ENCODE measurements at places on chromosomes 6 and 20.
A peak's percentile ranks its signal among the peaks of the same experiment; 100 is the strongest.

DNA sequence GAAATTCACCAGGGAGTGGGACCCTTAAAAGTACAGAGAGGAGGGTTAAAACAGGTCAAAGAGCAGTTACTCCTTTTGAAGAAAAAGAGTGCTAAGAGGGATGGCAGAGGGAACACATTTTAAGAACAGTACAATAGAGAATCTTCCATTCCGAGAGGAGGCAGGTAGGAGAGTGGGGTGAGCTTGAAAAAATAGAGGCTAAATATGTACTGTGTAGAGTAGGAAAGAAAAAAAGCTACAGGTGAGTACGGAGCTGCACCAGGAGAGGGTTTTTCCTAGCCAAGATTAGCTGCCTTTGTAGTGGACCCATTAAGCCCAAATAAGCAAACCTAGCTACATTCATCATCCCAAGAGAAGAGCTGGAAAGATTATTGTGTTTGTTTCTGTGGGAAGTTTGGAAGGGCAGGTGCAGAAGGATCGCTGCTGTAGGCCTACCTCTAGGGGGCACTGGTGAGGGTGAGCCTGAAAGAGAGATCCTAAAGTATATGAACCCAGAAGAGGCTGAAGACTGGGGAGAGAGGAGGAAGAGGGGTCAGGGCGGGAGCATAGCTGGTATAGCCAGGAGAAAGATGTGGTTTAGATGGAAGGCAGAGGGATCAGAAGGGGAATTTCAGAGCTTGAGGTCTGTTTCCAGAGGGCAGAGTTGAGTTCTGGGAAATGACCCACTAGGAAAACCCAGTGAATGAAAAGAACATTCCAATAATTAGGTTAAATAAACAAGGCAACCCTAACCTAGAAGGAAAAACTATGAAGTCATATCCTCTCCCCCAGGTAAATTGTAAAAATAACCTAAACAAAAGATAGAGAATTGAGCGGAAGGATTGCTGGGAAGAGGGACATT is 50.2 kb upstream of the HINT3 start:
- DNase-seq = peak; percentile 20

DNA sequence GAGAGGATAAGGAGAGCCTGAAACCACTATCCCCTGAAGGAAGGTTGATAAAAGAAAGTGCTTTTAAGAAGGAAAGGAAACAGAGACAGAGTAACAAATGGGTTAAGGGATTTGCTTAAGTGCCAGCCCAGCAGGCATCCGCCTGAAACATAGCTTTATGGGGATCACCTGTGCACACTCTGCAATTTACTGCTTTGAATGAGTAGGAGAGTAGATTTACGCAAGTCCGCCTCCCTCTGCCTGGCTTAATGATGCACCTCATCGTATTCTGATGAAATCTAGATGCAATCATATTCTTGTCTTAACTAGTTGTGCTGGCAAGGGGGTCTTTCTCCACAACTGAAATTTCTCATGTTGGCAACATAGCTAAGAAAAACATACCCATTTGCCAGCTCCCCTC is 101.1 kb upstream of the ID4 start:
- DNase-seq = no peak

DNA sequence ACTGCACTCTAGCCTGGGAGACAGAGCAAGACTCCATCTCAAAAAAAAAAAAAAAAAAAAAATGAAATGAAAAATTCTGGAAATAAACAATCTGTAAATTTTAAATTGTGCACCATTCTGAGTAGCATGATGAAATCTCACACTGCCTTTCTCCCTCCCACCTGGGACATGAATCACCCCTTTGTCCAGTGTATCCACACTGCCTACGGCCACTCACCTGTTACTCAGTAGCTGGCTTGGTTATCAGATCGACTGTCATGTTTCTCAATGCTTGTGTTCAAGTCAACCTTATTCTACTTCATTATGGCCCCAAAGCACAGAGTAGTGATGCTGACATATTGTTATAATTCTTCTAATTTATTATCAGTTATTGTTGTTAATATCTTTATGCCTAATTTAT is 58.7 kb upstream of the MTHFD1L start:
- no peak for DNase-seq

- no peak for DNase-seq
These were observed 94.6 kb downstream of the ADGB start for GRCh38 chr6:146693342-146693741.

DNA sequence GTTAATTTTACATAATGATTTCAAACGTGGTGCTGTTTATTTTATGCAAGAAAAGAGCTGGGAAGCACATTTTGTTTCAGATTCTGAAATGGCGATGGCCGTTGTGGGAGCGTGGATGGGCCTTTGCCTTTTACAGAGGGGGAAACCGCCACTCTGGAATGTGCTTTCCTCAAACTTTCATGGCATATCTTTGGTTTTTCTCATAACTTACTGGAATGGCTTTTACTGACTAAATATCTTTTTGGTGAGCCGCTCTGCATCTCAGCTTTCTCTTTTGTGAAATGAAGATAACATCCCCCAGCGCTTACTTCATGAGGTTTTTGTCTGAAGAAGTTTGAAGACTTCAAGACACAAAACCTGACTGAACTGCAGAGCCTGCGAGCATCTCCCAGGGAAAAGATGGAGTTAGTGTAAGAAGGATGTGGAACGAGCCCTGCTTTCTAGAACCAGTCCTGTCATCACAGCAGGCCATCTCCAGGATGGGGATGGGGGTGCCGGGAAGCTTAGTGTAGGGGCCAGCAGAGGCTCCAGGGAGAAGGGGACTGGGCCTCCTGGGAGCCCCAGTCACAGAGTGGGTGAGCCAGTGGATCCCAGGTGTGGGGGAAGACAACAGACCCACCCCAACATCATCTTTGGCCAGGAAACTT is 61.8 kb upstream of the TIAM2 start:
- no peak for DNase-seq

DNA sequence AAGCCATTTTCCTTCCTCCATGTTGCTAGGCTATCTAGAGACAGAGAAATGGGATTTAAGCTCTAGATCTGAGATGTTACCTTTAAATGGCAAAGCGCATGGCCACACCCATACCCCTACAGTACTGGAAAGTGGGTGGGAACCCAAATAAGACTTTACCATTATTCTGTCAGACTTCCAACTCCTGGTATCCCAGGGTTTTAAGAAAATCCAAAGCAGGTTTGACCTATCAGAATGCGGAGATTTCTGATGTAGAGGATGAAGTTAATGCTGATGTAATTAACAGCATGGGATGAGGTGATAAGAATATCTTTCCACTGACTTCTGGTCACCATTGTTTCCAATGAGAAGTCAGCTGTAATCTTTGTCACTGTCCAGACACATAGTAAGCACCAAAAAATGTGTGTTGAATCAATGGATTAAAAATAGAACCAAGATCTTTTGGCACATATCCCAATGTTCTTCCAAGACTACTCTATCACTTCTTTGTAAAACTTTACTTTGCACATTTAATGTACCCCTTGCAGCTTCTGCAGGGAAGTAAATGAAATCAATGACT is 140.8 kb upstream of the INSM1 start:
- no peak for DNase-seq

DNA sequence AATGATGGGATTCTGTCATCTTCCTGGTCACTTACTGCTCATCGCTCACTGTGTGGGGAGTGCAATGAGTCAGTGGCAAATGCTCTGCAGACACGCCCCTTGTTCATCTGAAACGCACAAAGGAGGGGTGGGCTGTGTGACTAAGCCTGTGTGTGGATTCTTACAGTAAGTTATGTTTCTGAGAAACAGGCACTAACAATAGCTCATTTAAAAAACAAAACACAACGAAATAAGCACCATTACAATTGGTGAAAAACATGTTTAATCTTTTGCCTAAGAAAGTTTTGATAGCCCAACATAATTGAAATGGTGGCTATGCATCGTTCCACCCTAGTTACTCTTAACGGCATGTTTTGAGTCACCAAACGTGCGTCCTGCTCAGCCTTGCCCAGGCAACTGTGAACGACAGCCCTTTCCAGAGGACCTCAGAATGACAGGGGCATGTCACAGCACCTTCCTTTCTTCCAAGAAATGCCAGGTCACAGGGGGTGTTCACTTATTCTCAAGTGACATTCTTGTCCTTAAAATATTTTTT is 118.4 kb upstream of the SGK1 start:
- peak; percentile 67 for DNase-seq

DNA sequence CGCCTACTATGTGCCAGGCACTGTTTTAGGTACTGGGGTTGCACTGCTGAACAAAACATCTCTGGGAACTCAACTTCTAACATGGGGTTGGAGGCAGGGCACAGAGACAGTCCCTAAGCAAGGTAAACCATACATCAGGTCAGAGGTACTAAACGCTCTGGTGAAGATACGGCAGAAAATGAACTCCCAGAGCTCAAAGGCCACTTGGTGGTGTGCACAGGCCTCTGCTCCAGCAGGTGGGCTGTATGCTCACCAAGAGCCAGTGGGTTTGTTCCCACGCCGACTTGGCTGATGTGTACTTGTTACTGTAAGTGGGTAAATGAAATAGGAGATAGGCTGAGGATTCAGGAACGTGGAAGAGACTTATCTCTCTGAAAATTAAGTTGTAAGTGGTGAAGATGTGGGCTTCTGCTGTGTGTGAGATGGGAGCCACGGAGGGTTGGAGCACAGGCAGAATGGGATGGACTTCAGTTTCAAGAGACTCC is 133.4 kb downstream of the PREX1 start:
- DNase-seq = no peak

DNA sequence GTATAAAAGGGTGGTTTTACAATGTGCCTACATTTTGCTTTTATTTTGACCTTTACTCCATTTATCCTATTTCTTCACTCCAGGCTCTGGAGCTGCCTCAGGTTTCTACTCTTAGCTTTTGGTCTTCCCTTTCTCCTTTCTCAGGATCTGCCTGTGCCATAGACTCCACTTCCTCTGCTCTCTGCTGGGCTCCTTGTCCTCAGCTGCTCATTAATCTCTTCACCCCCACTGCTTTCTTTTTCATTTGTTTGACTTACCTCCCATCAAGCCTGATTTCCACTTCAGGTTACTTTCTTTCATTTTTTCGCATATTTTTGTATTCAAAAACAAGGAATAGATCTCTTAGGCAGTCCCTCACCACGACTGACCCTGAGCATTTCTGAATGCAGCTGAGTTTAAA is 106.8 kb downstream of the COL19A1 start:
- no peak for DNase-seq

DNA sequence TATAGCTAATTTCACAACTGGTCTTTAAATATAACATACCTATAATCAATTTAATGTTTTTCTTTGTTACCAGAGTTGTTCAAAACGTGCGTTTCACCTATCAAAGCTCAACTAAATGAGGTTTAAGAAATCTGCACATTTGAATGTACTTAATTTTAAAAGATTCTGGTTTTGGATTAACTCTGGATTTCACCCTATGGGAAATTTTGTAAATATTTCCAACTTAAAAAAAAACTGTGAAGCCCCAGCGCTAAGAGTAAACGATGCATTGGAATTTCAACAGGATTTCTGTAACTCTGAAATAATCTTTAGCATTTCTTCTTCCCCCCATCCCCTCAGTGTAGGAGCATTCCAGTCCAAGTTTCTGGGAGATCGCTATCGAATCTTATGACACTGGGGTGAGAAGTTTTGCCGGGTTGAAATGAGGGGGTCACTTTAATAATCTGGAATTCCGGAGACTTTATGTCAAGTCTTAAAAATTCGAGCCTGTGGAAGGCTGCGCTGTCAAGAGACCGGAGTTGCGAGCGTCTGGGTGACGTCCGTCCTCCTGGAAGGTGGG is 643 bp upstream of the MAP3K4 start:
- no peak for DNase-seq
